Cardiac septum (tissue), 1 donor: ENCODE measurements at places on chromosomes 1 and 21. TPM values are rescaled to one million over a fixed set of nuclear protein-coding genes. Genes with fewer than 3 reads are reported as not detected.

Gene KIRREL1
- 10.9 TPM for total RNA-seq

Gene OPRD1
- not detected for total RNA-seq

Gene ADCY10
- total RNA-seq = 0.97 TPM

Gene ZBTB48
- 10.7 TPM for total RNA-seq

Gene IVL
- total RNA-seq = not detected

Gene CADM3
- 1.0 TPM for total RNA-seq

Gene NPPA
- 21,376 TPM for total RNA-seq

Gene HIVEP3
- 3.7 TPM for total RNA-seq

Gene LRRIQ3
- 0.43 TPM for total RNA-seq

Gene COL16A1
- 45.9 TPM for total RNA-seq

Gene OR14K1
- not detected for total RNA-seq

Gene NBPF9
- 7.6 TPM for total RNA-seq

Gene SLC66A1
- 7.5 TPM for total RNA-seq

Gene B3GALT5
- total RNA-seq = 0.65 TPM

Gene IL19
- total RNA-seq = not detected

Gene GCSAML
- not detected for total RNA-seq

Gene SLC26A9
- 9.8 TPM for total RNA-seq

Gene CASP9
- 10.6 TPM for total RNA-seq

Gene FCRL4
- total RNA-seq = not detected

Gene OR2T29
- total RNA-seq = not detected

Gene CRNN
- total RNA-seq = not detected

Gene DDR2
- 20.0 TPM for total RNA-seq

Gene LDLRAD2
- total RNA-seq = 0.05 TPM

Gene S100A8
- 71.3 TPM for total RNA-seq

Gene TBX15
- 1.1 TPM for total RNA-seq

Gene MPZL1
- total RNA-seq = 35.7 TPM

Gene TSTD1
- 12.0 TPM for total RNA-seq

Gene SHE
- 16.8 TPM for total RNA-seq

Gene OR14A2
- total RNA-seq = not detected

Gene NOTCH2NLA
- 16.8 TPM for total RNA-seq

Gene FOXO6
- 2.0 TPM for total RNA-seq

Gene TPTE
- not detected for total RNA-seq

Gene ZYG11A
- total RNA-seq = not detected

Gene CYP4X1
- total RNA-seq = 0.86 TPM

Gene CR2
- not detected for total RNA-seq

Gene IGSF9
- not detected for total RNA-seq

Gene TTC39A
- 20.3 TPM for total RNA-seq

Gene SYNC
- 18.2 TPM for total RNA-seq

Gene ILDR2
- 23.1 TPM for total RNA-seq

Gene PROX1
- 110 TPM for total RNA-seq

Gene TMPRSS2
- total RNA-seq = not detected
